ENCODE measurements at places on chromosomes 16 and 17.

GRCh38 chr16:47079860-47080259 is 63.9 kb downstream of the NETO2 start:
- no peaks in the 10 kb centered on the region for H3K36me3 ChIP-seq
- H3K4me3 ChIP-seq = no peak overlapping the region
- DNase-seq = no peak
- H3K4me1 ChIP-seq = no peaks in the 10 kb centered on the region
- H3K27ac ChIP-seq = no peak overlapping the region
- no peaks in the 10 kb centered on the region for H3K27me3 ChIP-seq

GRCh38 chr17:51029142-51029541 is 91.5 kb downstream of the SPAG9 start:
- no peak for DNase-seq
- H3K27me3 ChIP-seq = no peaks in the 10 kb centered on the region
- peak overlapping the region; percentile 5 for H3K27ac ChIP-seq
- H3K36me3 ChIP-seq = no peaks in the 10 kb centered on the region

GRCh38 chr17:80706463-80706867 is 161.8 kb downstream of the RPTOR start:
- DNase-seq = no peak
- no peak overlapping the region for H3K27ac ChIP-seq
- H3K4me3 ChIP-seq = no peak overlapping the region
- H3K4me1 ChIP-seq = peaks cover 8% of the 10 kb centered on the region
- H3K36me3 ChIP-seq = no peaks in the 10 kb centered on the region

DNA sequence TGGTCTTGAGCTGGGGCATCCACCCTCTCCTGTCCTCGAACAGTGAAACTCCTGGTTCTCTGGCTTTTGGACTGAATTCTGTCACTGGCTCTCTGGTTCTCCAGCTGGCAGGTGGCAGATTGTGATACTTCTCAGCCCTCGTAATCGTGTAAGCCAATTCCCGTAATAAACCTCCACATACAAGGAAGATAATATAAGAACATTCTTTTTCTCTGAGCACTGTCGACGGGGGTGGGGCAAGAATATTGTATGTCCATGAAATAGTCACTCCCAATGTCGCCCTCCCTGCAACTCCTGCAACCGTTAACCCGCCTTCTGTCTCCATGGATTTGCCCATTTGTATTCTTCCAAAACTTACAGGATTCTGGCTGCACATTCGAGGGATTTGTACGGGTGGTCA is 39.2 kb upstream of the RPH3AL start:
- peaks cover 6% of the 10 kb centered on the region for H3K4me1 ChIP-seq
- no peaks in the 10 kb centered on the region for H3K27me3 ChIP-seq
- H3K4me3 ChIP-seq = no peak overlapping the region
- DNase-seq = no peak
- H3K27ac ChIP-seq = no peak overlapping the region

GRCh38 chr16:89982318-89982717 is 33.8 kb downstream of the DEF8 start:
- H3K27me3 ChIP-seq = no peaks in the 10 kb centered on the region
- H3K36me3 ChIP-seq = peaks cover 30% of the 10 kb centered on the region
- H3K4me1 ChIP-seq = no peaks in the 10 kb centered on the region
- H3K4me3 ChIP-seq = no peak overlapping the region
- no peak overlapping the region for H3K27ac ChIP-seq

DNA sequence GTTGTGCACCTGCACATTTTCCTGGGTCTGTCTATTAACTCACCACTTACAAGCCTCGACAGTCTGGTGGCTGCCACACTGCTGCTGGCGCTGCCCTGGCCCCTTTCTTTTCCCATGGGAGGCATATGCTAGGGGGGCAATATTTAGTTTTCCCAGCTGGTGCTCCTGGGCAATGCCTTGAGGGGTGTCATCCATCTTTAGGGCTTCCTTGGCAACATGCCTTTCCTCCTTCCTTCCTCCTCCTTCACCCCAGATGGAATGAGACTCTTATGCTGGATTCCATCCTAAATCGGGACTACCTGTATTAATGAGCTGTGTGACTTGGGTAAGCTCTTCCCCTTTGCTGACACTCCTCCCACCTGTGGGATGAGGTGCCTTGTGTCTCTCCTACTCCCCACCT is 64.8 kb upstream of the CDC42EP4 start:
- DNase-seq = no peak
- H3K27ac ChIP-seq = no peak overlapping the region

- no peaks in the 10 kb centered on the region for H3K27me3 ChIP-seq
- no peaks in the 10 kb centered on the region for H3K4me1 ChIP-seq
- no peak for DNase-seq
- no peak overlapping the region for H3K4me3 ChIP-seq
- no peak overlapping the region for H3K27ac ChIP-seq
- no peaks in the 10 kb centered on the region for H3K36me3 ChIP-seq
Observed at GRCh38 chr17:74682471-74683190, 30.1 kb downstream of the CD300LF start.

DNA sequence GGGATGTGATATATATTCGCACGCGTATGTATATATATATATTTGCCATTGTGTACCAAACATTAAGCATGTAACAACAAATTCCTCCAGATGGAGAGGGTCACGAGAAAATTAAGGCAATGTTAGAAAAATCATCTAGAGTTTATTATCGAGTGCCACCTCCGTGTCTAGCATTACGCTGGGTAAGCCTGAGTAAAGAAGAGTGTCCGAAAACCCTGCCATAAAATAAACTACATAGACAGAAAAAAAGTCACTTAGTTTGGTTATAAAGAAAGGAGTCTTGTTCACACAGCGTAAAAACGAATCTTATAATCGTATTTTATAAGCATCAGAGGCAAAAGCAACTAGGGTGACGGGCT is 644 bp upstream of the RHOT1 start:
- peaks cover 40% of the 10 kb centered on the region for H3K4me1 ChIP-seq
- H3K36me3 ChIP-seq = no peaks in the 10 kb centered on the region
- DNase-seq = no peak
- H3K27ac ChIP-seq = peak overlapping the region; percentile 87
- no peaks in the 10 kb centered on the region for H3K27me3 ChIP-seq
- peak overlapping the region; percentile 33 for H3K4me3 ChIP-seq

DNA sequence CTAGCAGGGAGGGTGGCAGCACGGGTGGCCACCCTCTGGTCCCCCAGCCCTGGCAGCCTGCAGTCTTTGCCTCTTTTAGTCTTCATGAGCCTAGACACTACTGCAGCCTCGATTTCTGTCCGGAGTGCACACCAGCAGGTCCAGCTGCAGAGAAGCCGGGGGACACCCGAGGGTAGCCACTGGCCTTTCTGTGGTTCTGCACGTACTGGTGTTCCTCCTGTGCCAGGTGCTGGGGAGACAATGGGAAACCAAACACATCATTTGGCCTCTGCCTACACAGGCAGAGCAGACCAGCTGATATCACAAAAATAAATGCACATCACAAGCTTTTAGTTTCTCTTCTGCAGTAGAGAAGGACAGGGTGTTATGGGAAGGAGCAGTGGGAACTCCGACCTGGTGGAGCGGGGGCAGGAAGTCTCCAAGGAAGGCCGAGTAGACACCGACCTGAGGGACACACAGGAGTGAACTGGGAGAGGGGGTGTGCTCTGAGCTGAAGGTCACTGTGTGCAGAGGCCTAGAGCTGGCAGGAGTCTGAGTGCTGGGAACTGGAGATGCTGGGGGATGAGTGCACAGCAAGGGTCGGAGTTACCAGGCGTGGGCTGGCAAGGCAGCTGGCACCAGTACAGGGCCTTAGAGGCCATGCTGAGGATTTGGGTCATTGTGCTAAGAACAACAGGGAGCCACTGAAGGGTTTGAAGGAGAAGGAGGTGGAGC is 23.1 kb downstream of the GPT2 start:
- H3K4me3 ChIP-seq = no peak overlapping the region
- H3K4me1 ChIP-seq = peaks cover 47% of the 10 kb centered on the region
- H3K27ac ChIP-seq = peak overlapping the region; percentile 27
- DNase-seq = no peak
- peaks cover 15% of the 10 kb centered on the region for H3K36me3 ChIP-seq

- DNase-seq = peak; percentile 86
- no peaks in the 10 kb centered on the region for H3K36me3 ChIP-seq
- peak overlapping the region; percentile 4 for H3K4me3 ChIP-seq
- no peaks in the 10 kb centered on the region for H3K27me3 ChIP-seq
Observed at GRCh38 chr16:278863-279366, 1.5 kb upstream of the ARHGDIG start.

- DNase-seq = no peak
- H3K27me3 ChIP-seq = peaks cover 13% of the 10 kb centered on the region
- no peak overlapping the region for H3K4me3 ChIP-seq
- no peak overlapping the region for H3K27ac ChIP-seq
- peaks cover 26% of the 10 kb centered on the region for H3K4me1 ChIP-seq
Observed at GRCh38 chr17:82367724-82368524, 3.6 kb upstream of the UTS2R start.

GRCh38 chr17:30208214-30208613 is 27.3 kb downstream of the SLC6A4 start:
- DNase-seq = no peak
- H3K36me3 ChIP-seq = no peaks in the 10 kb centered on the region
- no peak overlapping the region for H3K27ac ChIP-seq
- H3K4me1 ChIP-seq = no peaks in the 10 kb centered on the region
- H3K27me3 ChIP-seq = no peaks in the 10 kb centered on the region

DNA sequence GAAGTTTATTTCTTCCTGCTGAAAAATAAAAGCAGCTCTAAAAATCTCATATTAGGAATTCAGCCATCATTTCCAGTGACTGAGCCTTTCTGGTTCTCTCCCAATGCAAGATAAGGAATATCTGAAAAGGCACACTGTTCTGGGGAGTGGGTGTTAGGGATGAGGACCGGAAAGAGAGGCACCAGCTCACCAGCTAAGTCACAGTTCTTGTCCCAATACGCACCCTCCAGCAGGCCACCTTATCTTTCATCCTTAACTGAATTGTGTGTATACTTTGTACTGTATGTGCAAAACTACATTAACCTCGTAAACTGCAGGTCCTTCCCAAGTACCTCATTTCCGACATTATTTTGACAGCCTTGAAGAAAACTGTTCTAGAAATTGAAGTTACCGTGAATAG is 11.0 kb downstream of the AMFR start:
- no peaks in the 10 kb centered on the region for H3K27me3 ChIP-seq
- H3K36me3 ChIP-seq = no peaks in the 10 kb centered on the region
- no peak overlapping the region for H3K27ac ChIP-seq
- no peak for DNase-seq

DNA sequence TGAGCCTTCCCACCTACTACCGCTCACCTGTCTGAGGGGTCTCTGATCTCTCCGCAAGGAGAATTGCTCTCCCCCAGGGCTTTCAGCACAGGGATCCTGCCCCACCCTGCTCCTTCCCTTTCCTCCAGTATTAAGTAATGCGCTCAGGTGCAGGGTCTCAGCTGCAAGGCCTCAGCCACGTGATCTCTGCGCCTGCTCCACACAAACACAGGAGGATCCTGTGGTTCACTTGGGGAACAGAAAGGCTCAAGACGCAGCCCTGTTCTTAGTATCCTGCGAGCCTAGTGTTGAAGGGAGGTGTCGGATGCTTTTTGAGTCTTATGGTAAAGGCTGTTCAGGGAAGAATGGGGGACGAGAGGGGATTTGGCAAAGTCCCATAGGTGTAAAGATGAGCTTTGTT is 41.6 kb upstream of the GCSH start:
- no peaks in the 10 kb centered on the region for H3K4me1 ChIP-seq
- no peak overlapping the region for H3K27ac ChIP-seq
- H3K27me3 ChIP-seq = no peaks in the 10 kb centered on the region
- no peak for DNase-seq
- no peak overlapping the region for H3K4me3 ChIP-seq

DNA sequence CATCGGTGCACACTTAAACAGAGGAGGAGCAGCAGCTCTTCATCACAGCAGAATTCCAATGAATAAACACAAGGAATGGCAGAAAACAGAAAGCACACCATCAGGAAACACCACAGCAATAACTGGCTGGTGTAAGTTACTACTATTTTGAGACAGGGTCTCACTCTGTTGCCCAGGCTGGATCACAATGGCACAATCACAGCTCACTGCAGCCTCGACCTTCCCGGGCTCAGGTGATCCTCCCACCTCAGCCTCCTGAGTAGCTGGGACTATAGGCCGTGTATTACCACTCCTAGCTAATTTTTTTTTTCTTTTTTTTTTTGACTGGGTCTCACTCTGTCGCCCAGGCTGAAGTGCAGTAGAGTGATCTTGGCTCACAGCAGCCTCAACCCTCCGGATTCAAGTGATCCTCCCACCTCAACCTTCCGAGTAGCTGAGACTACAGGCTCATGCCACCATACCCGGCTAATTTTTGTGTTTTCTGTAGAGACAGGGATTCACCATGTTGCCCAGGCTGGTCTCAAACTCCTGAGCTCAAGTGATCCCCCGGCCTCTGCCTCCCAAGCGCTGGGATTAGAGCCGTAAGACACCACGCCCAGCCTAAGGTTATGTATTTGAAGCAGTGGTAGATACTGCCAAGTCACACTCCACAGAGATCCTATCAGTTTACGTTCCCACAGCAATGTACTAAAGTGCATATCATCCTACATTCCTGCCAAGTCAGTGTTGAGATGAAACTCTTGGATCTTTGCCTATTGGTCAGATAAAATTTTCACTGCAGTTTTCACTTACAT is 20.7 kb downstream of the TRAP1 start:
- DNase-seq = no peak
- no peaks in the 10 kb centered on the region for H3K27me3 ChIP-seq
- no peaks in the 10 kb centered on the region for H3K36me3 ChIP-seq
- H3K4me1 ChIP-seq = peaks cover 27% of the 10 kb centered on the region

GRCh38 chr17:10059684-10060211 is 138.7 kb downstream of the GAS7 start:
- no peaks in the 10 kb centered on the region for H3K4me1 ChIP-seq
- no peak overlapping the region for H3K27ac ChIP-seq
- H3K4me3 ChIP-seq = no peak overlapping the region
- no peaks in the 10 kb centered on the region for H3K36me3 ChIP-seq
- H3K27me3 ChIP-seq = no peaks in the 10 kb centered on the region
- no peak for DNase-seq

DNA sequence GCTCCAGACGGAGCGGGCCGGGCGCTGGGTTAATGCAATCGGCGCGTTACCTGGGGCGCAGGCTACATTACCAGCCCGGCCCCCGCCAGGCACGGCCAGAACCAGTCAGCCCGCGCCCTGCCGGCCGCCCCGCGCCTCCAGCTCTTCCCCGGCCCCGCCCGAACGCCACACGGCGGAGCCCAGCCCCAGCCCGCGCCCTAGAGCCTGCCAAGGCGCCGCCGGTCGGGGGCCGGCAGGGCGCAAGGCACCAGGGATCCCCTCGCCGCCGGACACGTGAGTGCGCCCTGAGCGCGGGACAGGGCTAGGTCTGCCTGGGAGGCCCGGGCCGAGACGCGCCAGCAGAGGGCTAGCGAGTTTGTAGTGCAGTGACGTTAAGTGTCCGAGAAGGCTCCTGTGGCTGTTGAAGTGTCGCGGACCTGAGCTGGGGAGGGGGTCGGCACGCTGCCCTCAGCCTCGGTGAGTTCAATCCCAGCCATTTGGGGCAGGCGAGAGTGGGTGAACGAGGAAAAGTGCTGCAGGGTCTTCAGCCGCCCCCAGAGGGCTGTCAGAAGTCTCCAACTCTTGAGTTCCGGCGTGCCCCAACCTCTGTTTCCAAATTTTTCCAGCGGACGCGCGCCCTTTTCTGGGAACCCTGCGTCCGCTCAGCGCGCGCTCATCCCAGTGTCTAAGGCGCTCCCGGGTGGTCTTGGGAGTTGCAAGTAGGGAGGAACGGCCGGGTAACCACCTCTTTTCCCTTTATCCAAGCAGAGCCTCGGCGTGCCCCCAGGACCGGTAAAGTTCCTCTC is at the start of gene SLC6A2:
TSS of gene SLC6A2 (plus strand) at position 92 of the 785 bp plus-strand sequence. CDS start 707 bp downstream, outside the sequence.
- no peaks in the 10 kb centered on the region for H3K27me3 ChIP-seq
- peaks cover 13% of the 10 kb centered on the region for H3K4me1 ChIP-seq
- H3K27ac ChIP-seq = no peak within 1 kb of the TSS
- H3K36me3 ChIP-seq = no peaks in the 10 kb centered on the region
- no peak for DNase-seq
- no peak within 1 kb of the TSS for H3K4me3 ChIP-seq

All from body of pancreas (tissue), 4 donors.